ENCODE measurements at places on chromosomes 4 and X. TPM values are rescaled to one million over a fixed set of nuclear protein-coding genes. Genes with fewer than 3 reads are reported as not detected.

DNA sequence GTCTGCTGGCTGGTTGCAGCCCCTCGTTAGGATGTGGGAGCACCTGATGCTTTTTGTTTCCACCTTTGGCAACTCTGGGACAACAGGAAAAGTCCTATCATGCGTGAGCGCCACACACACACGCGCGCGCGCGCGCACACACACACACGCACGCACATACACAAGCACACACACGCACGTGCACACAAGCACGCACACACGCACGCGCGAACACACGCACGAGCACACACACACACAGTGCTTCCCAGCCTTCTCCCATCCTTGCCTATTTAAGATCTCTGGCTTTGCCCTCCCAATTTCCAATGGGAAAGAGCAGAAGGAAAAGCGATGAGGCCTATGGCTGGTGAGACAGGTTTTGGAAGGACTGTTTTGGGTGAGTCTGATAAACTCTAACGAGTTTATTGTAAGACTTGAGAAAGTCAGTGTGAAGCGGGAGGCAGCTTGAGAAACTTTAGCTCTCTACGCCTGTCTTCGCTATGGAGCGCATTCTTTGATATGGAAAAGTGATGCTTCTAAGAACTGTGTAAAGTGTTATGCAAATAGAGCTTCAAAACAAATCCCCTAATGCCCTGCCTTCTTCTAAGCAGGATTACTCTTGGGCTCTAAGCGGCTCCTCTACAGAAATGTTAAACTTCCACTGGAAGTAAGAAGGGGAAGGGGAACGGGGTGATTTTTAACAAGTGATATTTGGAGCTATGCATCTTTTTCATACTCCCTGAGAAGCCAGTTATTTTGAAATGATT, 11.8 kb downstream of the SUPT20HL1 start:
- no peaks in the 10 kb centered on the region for H3K36me3 ChIP-seq
- H3K4me1 ChIP-seq, result peaks cover 8% of the 10 kb centered on the region
- no peak for DNase-seq
- no peak overlapping the region for H3K4me3 ChIP-seq

GRCh38 chrX:19904778-19905367, 17.5 kb upstream of the SH3KBP1 start:
- no peak for DNase-seq
- no peaks in the 10 kb centered on the region for H3K4me1 ChIP-seq

The CSAG3 gene
- total RNA-seq, result not detected

GRCh38 chr4:147019091-147019490, 73.4 kb upstream of the TTC29 start:
- H3K27me3 ChIP-seq, result no peaks in the 10 kb centered on the region
- no peak overlapping the region for H3K4me3 ChIP-seq
- H3K4me1 ChIP-seq, result peaks cover 12% of the 10 kb centered on the region
- peak; percentile 41 for DNase-seq

DNA sequence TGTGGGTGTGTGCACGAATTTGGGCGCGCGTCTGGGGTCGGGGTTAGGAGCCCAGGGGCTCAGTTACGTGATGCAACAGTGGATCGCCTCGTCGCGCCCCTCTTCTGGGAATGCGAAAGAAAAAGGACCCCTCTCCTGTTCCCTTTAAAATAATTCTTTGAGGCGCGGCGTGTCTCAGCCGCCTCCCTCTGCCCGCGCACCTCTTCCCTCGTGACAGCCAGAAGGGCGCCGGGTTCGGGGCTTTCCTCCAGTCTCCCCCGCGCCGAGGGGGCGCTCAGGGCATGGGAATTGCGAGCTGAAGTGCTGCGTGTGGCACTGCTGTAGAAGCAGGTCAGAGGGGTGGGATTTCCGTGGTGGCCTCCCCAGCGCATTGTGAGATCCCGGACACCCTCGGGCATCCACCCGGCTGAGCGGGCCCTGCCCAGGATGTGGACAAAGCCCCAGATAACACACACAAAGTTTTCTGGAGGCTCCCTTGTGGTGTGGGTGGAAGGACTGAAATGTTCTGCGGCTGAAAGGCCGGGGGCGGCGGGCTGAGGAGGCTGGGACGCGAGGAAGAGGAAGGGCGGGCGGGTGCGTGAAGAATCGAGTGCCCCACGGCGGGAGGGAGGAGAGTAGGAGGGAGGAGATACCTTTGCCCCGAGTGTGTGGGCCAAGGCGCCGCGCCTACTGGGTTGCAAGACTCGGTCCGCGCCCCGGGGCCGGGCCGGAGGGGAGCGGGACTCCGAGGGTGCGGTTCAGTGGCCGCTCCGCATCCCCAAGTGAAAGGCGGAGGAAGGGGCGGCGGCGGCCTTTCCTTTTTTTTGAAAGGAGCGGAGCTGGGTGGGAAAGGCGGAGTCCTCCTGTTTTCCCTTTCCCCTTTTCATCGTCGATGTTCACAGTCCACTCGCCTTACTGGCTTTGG, 752 bp downstream of the SEPTIN11 start:
- peak; percentile 45 for DNase-seq
- no peaks in the 10 kb centered on the region for H3K27me3 ChIP-seq
- H3K36me3 ChIP-seq, result peaks cover 8% of the 10 kb centered on the region
- peaks cover 72% of the 10 kb centered on the region for H3K4me1 ChIP-seq

GRCh38 chr4:4462970-4463369, 76.1 kb downstream of the NSG1 start:
- no peak overlapping the region for H3K27ac ChIP-seq
- H3K36me3 ChIP-seq, result peaks cover 29% of the 10 kb centered on the region
- no peak overlapping the region for H3K4me3 ChIP-seq
- H3K27me3 ChIP-seq, result no peaks in the 10 kb centered on the region
- peaks cover 7% of the 10 kb centered on the region for H3K4me1 ChIP-seq

DNA sequence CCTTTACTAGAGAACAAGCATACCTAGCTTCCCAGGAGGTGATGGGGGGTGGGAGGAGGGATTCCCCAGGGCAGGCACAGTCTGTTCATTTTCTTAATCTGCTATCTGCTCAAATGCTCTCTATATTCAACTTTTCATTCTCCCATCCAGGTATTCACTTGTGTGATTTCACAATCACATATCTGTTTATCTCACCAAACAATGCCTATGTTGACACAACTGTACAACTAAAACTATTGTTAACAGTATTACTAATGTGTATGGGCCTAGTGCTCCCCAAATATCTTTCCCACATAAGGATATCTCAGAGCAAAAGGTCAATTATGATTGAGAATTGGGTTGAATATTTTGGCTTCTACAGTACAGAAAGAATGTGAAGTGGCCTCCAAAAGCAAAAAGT, 210.8 kb downstream of the IQCM start:
- H3K27ac ChIP-seq, result no peak overlapping the region
- DNase-seq, result no peak
- no peaks in the 10 kb centered on the region for H3K36me3 ChIP-seq

DNA sequence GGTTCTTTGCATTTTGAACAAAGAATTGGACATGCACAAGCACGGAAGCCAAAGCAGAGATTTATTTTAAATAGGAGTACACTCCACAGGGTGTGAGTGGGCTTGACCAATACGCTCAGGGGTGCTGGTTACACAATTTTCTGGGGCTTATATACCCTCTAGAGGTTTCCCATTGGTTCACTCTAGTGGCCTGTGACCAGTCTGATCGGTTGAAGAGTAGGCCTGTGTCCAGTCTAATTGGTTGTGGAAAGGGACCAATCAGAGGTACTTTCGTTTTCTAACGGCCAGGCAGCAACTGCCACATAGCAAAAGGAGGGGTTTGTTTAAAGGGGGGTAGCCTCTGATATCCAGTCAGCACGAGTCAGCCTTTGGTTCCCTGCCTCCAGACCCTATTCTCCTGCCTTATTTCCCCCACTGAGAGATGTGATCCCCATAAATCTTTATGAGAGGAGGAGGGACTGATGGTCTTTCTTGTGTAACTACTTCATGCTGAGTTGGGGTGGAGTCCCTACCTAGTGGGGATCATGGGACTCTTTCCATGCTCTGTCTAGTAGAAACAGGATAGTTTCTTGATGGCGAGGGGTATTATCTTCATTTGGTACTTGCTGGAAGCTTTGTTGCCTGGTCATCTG, 11.3 kb upstream of the AREG start:
- no peak for DNase-seq
- no peaks in the 10 kb centered on the region for H3K27me3 ChIP-seq
- H3K36me3 ChIP-seq, result no peaks in the 10 kb centered on the region
- H3K4me1 ChIP-seq, result no peaks in the 10 kb centered on the region
- H3K27ac ChIP-seq, result no peak overlapping the region
- H3K4me3 ChIP-seq, result no peak overlapping the region

The CT83 gene
- not detected for total RNA-seq

DNA sequence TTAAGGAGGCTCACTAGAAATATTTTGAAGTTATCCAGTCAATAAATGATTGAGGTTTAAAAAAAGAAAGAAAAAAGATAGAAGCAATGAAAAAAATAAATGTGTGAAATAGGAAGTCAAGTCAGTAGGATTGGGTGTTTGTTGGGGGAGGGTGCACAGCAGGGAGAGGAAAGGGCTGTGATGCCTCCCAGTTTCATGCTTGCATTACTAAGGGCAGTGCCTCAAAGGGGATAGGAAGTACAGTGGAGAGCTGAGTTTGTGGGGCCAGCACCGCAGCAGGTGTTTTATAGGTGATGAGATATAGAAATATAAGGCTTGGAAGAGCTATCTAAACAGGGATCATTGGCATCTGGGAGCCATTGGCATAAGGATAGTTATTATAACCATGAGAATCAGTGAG, 919.2 kb downstream of the STIM2 start:
- H3K4me3 ChIP-seq, result no peak overlapping the region
- H3K27ac ChIP-seq, result no peak overlapping the region
- DNase-seq, result no peak

The HTR2C gene
- total RNA-seq, result 0.07 TPM

DNA sequence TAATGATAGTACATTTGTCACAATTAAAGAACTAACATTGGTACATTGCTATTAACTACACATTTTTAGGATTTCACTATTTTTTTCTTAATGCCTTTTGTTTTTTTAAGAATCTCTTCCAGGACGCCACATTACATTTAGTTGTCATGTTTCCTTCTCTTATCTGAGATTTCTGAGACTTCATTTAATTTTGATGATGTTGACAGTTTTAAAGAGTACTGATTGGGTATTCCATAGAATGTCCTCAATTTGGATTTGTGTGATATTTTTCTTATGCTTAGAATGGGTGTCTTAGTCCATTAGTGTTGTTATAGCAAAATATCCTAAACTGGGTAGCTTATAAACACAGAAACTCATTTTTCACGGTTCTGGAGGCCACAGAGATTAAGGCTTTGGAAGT, 1095.5 kb upstream of the LCORL start:
- no peak for DNase-seq
- no peaks in the 10 kb centered on the region for H3K4me1 ChIP-seq
- no peak overlapping the region for H3K27ac ChIP-seq

DNA sequence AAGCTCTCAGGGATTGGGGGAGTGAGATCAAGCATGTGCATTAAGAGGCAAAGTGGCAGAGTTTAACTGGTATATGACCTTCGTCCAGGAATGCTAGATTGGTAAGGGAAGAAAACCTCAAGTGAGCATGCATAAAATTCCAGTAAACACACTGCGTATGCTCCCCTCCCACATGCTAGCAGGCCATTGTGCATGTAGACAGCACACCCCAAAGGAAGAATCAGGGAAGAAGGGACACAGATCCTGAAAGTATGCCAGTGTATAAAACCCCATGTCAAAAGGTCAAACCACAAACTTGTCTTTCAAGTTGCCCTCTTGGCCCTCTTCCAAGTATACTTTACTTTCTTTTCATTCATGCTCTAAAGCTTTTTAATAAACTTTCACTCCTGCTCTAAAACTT, 405.2 kb upstream of the CNKSR2 start:
- H3K27ac ChIP-seq, result no peak overlapping the region
- no peaks in the 10 kb centered on the region for H3K36me3 ChIP-seq
- peaks cover 14% of the 10 kb centered on the region for H3K4me1 ChIP-seq
- DNase-seq, result no peak
- no peaks in the 10 kb centered on the region for H3K27me3 ChIP-seq

The SULT1E1 gene
- not detected for total RNA-seq

DNA sequence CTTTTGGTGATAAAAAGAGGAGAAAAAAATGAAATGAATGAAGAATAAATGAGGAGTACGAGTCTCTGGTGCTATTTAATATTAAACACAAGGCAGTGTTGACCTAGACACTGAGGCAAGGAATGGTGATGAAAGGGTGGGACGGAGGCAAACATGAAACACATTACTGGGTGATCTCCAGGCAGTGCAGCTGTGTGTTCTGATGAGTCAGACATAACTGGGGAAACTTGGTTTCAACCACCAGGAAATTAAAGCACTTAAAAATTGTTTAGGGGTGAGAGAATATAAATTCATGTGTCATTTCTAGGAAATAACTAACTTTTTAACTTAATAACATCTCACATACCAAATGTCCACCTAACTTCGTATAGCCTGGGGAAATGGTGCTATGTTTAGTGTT, 19.7 kb upstream of the CXCL6 start:
- H3K27me3 ChIP-seq, result no peaks in the 10 kb centered on the region
- no peak for DNase-seq
- H3K36me3 ChIP-seq, result no peaks in the 10 kb centered on the region
- H3K4me3 ChIP-seq, result no peak overlapping the region
- H3K27ac ChIP-seq, result no peak overlapping the region

DNA sequence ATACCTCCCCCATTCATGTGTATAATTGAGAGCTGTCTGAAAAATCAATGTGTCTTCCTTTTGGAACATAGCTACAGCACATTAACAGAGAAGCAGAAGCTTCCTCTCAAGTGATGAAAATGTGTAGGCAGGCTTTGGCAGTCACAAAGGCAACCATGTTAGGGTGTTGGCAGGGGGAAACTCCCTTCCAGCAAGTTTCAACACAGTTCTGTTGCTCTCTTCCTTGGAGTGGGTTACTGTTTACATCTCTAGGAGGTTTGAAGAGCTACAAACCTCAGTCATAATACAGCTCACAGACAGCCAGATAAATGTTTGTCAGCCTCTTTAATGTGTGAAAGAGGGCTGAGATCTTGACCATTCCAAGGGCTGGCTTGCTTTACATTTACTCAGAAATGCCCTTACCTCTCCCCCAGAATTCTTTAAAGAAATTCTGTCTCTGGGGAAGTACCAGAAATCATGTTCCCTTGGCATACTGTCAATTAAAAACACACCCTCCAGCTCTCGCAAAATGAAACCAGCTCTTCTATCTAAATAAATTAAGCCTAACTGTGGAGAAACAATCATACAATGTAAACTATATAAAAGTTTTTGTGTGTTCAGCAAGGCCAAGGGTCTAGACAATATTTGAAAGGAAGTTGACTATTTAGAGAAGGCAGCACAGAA, 18.9 kb downstream of the ZBTB33 start:
- no peak overlapping the region for H3K4me3 ChIP-seq
- H3K4me1 ChIP-seq, result peaks cover 13% of the 10 kb centered on the region
- no peak for DNase-seq
- H3K27ac ChIP-seq, result no peak overlapping the region
- H3K36me3 ChIP-seq, result no peaks in the 10 kb centered on the region

- H3K4me3 ChIP-seq, result no peak overlapping the region
- no peaks in the 10 kb centered on the region for H3K36me3 ChIP-seq
- H3K27ac ChIP-seq, result no peak overlapping the region
Observed at GRCh38 chrX:16012250-16012649, 111.1 kb upstream of the GRPR start.
